ENCODE measurements at places on chromosomes 13 and 19.

DNA sequence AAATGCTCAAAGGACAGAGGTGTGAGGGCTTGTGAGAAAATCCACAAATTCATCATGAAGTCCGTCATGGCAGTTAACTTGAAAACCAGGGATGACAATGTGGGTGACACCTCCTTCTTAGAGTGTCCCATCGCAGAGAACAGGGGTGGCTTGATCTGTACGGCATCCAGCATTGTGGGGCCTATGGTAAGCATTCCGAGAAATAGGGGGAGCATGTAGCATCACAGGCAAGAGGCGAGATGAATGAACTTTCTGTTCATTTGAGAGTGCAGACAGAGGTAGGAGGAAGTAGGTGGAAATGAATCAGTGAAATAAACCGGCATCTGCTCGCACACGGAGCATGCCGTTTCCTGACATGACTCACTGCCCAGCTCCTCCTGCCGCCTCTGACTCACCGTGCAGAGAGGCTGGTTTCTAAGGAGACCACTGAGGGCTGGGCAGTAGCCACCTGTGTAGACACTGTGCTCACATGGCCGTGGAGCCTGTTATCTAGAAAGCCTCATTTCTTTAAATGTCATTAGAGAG lies 339.0 kb downstream of the RFC3 start:
- DNase-seq: peak; percentile 89

- DNase-seq: no peak
Observed at GRCh38 chr13:113272701-113273181, 24.3 kb upstream of the LAMP1 start.

GRCh38 chr19:7500811-7501450 lies 12.1 kb upstream of the PEX11G start:
- peak; percentile 62 for DNase-seq

DNA sequence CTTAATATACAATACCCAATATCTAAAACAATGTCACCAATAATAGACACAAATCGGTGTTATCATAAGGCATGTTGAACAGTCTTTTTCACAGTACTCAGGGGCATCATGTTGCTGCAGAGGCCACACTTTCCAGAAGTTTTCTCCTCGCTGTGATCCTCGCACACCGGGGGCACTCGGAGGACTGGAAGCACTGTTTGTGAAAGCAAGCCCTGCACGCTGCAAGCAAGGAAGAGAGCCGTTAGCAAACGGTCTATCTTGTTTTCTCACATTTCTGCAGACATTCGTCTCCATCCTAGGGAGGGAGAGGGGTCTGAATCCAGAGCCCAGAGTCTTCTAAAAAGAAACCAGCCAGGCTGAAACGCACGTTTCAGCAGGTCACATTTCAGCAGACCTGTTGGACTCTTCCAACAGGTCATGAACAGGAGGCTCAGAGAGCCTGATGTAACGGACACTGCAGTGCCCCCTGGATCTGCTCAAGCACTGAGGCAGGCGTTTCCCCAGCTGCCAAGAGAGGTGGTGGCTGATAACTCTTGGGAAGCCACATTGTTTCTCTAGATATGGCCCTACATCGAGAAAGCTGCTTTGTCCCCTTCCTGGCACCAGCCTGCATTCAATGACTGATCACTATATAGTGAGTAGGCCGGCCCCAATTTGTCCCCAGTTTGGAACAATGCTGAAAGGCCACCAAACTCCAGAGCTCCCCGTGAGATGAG lies 43.6 kb downstream of the RUBCNL start:
- no peak for DNase-seq

GRCh38 chr19:57165846-57166245 lies 1.4 kb downstream of the DUXA start:
- DNase-seq: no peak

DNA sequence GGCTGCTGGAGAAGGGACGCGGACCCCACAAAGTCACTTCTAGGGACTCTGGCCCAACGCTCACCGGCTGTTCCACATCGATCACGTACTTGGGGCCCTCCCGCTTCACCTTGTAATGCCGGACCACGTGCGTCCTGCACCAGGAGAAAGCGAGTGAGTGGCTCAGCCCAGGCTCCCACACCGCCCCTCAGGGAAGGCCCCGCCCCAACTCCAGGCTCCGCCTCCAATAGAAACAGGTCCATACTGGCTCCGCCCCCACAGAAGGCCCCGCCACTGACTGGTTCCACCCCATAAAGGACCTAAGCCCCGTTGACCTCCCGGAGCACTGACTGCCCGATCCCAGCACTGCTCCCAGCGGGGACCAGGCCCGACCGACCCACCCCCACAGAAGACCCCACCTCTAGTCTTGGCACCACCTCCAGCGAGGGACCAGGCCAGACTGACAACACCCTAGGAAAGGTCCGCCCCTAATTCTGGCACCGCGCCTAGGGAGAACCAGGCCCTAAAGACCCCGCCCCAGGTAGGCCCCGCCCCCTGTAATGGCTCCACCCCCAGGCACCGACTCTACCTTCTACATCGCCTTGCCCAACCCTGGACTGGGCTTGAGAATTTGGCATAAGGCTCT lies 11.3 kb downstream of the STAP2 start:
- peak; percentile 67 for DNase-seq

GRCh38 chr19:4609878-4610511 lies 29.3 kb upstream of the TNFAIP8L1 start:
- no peak for DNase-seq

DNA sequence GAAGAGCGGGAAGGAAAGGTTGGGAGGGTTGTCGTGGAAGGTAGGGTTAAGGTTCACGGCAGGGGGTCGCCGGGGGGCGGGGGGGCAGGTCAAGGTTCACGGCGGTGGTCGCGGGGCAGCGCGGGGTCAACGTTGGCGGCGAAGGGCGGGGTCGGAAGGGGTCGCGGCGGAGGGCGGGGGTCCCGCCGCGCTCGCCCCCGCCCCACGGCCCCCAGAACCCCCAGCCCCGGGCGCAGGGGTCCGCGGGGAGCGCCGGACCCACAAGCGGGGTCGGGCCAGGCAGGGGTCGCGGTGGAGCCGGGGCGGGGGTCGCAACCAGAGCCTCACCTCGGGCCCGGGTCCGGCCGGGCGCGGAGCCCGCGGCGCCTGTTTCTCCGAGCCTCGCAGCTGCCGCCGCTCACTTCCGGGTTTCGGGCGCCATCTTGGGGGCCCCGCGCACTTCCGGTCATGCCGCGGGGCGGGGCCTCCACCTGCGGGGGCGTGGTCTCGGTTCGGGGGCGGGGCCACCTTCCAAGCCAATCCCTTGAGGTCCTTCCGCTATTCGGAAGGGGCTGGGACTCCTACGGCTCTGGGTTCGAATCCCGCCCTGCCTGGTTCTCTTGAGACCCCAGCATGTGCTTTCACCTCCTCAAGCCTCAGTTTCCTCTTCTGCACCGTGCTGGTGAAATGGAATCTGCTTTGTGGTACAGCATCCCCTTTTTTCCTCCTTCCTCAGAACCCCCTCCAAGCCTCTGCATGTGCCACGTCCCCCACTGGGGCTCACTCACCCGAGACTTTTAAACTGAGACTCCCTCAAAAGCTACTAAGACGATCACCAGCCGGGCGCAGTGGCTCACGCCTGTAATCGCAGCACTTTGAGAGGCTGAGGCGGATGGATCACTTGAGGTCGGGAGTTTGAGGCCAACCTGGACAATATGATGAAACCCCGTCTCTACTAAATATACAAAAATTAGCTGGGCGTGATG lies at the start of gene SBNO2:
Gene SBNO2 (minus strand): TSS at position 424 of the 965 bp plus-strand sequence. CDS start 19,992 bp downstream, outside the sequence.
- peak; percentile 96 for DNase-seq

GRCh38 chr19:30401956-30402355 lies 29.8 kb downstream of the ZNF536 start:
- no peak for DNase-seq

- peak; percentile 23 for DNase-seq
Observed at GRCh38 chr13:57624565-57625435, 6.7 kb upstream of the PCDH17 start.

- no peak for DNase-seq
Observed at GRCh38 chr13:93270769-93271742, 44.4 kb downstream of the GPC6 start.

DNA sequence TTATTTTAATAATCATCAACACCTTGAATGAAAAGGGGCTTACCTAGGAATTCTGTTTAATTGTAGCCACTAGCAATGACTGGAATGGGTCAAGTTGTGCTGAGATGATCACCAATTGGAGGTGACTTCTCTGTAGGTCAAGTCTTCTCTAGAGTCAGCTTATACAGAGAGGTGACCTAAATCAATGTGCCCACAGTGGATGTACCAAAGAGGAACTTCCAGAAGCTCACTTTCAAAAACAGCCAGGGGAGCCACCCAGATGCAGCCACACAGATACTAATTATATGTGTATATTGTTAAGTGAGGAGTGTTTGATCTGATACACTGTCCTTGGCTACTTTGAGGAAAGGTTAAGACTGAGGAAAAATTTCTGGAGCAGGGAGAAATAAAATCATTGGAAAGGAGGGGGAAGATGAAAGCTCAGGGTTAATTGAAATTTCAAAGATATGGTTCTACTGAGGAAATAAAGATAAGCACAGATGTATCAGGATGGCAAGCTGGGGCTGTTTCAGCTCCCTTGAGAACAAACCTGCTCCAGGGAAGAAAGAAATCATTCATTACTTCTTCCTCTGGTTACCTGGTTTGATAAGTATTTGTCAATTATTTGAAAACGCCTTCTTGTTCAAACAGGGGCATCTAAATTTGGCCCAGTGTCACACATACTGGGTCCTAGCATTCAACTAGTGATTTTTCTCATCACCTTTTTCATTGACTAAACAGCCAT lies 5.1 kb downstream of the GPR183 start:
- DNase-seq: no peak

- no peak for DNase-seq
Observed at GRCh38 chr19:49398001-49398615, 10.1 kb downstream of the KASH5 start.

- DNase-seq: no peak
Observed at GRCh38 chr19:30144802-30145201, 202.8 kb downstream of the URI1 start.

DNA sequence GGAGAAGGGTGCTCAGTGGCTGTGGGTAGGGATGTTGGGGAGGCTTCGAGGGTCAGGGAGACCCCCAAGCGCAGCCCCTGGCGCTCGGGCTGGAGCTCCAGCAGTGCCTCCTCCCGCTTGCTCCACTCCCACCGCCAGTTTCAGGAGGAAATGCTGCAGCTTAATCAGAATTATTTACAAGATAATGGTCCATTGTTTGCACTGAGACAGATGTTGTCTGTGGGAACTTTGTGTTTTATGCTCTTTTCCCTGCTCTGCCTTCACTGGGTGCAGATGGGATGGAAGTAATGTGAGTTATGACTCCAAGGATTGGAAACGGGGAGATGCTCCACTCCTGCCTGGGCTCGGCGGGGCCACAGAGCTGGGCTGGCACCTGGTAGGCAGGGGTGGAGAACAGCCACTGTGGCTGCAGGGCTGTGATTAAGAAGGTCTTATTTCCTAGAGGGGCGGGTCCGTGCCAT lies 192.4 kb downstream of the ZNF536 start:
- DNase-seq: no peak

DNA sequence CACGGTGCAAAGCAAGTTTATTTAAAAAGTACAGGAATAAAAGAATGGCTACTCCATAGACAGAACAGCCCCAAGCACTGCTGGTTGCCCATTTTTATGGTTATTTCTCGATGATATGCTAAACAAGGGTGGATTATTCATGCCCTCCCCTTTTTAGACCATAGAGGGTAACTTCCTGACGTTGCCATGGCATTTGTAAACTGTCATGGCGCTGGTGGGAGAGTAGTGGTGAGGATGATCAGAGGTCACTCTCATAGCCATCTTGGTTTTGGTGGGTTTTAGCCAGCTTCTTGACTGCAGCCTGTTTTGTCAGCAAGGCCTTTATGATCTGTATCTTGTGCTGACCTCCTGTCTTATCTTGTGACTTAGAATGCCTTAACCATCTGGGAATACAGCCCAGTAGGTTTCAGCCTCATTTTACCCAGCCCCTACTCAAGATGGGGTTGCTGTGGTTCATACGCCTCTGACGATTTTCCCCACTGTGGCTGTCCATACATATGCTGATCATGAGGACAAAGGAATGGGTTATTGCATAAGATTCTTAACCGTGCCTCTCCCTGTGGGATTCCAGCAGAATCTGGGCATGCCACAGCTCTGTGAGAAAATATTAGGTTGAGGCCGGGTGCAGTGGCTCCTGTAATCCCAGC lies 36.9 kb upstream of the ZNF507 start:
- DNase-seq: no peak

- no peak for DNase-seq
Observed at GRCh38 chr19:36460046-36460445, 29.3 kb downstream of the ZNF566 start.

DNA sequence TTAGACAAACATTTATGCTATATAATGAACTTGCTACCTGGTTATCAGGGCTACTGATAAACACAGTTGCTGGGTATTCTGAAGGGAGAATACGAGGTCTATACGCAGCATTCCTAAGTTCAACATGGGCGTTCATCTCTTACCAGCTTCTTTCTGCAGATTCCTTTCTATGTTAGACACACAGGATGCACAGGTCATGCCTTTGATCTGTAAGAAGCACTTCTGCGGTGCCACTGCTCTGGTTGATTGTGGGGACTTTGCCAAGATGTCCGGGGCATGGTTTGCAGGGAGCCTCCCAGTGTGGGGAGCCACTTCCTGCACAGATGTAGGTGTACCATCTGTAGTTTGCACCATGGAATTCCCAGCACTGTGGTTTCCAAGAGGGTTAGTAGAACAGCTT lies 40.9 kb downstream of the ATP7B start:
- no peak for DNase-seq

GRCh38 chr19:43624933-43625332 lies 5.5 kb upstream of the ZNF428 start:
- peak; percentile 89 for DNase-seq

DNA sequence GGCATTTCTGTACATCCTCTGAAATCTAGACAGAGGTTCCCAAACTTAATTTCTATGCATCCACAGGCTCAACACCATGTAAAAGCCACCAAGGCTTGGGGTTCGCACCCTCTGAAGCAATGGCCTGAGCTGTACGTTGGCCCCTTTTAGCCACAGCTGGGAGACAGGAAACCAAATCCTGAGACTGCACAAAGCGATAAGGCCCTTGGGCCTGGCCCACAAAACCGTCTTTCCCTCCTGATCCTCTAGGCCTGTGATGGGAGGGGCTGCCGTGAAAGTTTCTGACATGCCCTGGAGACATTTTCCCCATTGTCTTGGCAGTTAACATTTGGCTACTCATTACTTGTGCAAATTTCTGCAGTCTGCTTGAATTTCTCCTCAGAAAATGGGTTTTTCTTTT lies 766.4 kb downstream of the GPC5 start:
- no peak for DNase-seq

DNA sequence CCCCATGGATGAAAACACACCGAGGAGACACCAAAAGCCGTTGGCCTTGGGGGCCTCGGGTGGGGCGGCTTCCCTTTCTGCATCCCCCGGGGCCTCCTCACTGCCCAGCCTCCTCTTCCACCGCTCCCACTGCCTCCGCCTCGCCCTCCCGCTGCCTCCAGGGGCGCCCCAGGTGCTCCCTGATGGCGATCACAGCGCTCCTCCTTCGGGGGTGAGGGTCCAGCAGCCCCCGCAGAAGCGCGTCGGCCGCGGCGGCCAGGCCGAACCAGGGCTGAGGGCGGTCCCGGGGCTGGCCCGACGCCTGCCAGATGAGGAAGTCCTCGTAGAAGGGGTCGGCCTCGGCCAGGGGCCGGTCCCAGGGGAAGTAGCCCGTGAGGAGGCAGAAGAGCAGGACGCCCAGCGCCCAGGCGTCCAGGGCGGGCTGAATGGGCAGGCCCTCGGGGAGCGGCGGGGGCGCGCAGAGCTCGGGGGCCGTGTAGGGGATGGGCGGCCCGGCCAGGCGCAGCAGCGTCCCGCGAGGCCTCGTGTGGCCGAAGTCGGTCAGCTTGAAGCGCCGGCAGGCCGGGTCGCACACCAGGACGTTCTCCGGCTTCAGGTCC lies 7.2 kb downstream of the SBK2 start:
- no peak for DNase-seq

All from activated CD4-positive, alpha-beta T cell treated with anti-CD3 and anti-CD28 coated beads, Interleukin-2, Interleukin-4, amounts not matched to agents 100 ng/mL and 50 ng/mL, durations not matched to agents 16 hours and 8 hours (primary cell).